GM04504 (cell line): ENCODE measurements at places on chromosomes 5 and 9.
A peak's percentile ranks its signal among the peaks of the same experiment; 100 is the strongest.

GRCh38 chr9:93697352-93698139 lies 121.2 kb downstream of the PHF2 start:
- no peak for DNase-seq

DNA sequence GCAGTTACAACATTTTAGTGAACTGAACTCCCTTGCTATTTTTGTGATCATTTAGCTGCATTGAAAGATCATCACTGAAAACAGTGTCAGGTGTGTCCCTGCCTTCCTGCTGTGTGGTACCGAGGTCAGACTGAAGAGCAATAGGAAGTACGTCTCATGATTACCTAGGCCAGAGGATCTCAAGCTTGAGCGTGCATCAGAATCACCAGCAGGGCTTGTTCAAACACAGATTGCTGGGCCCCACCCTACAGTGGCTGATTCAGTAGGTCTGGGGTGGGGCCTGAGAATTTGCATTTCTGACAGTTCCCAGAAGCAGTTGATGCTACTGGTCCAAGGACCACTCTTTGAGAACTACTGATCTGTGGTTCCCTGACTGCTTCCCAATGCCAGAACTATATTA lies 159.6 kb downstream of the ACTL7B start:
- no peak for DNase-seq

DNA sequence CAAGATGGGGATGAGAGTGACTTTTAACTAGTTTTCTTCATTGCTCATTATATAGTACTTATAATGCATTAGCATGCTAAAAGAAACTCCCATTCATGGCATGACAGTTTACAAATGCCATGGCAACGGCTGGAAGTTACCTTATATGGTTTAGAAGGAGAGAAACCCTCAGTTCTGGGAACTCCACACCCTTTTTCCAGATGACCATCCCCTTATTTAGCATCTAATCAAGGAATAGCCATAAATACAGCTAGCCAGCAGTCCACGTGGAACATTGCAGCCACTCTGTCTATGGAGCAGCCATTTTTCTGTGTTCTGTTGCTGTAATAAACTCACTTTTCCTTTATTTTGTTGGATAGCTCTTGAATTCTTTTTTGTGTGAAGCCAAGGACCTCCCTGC lies 1137.8 kb downstream of the CDH18 start:
- DNase-seq, result no peak

GRCh38 chr9:87766697-87767096 lies 40.8 kb downstream of the CTSL start:
- no peak for DNase-seq

DNA sequence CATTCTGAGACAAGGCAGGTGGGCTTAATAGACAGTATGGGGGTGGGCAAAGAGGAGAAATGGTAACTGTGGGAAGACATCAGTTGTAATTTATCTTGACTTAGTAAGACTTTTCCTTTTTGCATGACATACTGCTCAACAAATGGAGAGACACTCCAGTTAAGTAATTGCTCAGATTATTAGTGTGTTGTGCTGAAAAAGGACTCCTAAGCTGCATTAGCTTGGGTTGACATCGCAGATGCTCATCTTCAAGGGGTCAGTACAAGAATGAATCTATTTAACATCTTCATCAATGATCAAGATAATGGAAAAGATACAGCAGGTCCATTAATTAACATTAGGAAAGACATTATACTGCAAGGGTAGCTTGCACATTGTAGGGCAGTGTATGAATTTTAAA lies 181.1 kb upstream of the ELAVL2 start:
- DNase-seq, result no peak

DNA sequence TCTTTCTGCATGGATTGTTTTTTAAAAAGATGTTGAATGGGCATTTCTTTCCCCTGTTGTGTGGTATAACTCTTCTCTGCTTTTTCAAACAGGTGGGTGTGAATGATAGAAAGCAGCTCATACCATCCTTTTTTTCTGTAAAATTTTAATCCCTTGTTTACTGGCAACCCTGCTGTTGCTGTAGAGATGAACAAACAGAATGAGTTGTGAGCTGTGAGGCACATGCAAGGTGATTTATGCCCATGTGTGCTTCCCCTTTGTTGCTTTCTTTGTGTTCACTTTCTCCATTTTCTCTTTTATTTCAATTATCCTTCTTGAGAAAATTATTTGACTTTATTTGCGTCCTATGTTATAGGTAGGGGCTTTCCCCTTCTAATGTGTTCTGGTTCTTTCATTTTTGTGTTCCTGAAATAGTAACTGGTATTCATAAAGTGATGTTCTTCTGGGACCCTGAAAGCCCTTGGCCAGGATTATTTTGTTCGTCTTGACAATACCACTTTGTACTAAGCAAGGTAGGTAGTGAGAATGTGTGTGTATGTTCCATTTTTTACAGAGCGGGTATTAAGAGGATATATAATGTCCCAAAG lies 79.9 kb downstream of the AOPEP start:
- no peak for DNase-seq

GRCh38 chr5:12659686-12660085 lies 755.4 kb upstream of the CTNND2 start:
- DNase-seq, result no peak

- DNase-seq, result no peak
Measured at GRCh38 chr5:14127587-14127986, 15.6 kb upstream of the TRIO start.

GRCh38 chr5:61228691-61229280 lies 66.5 kb upstream of the SMIM15 start:
- DNase-seq, result no peak

- DNase-seq, result no peak
Measured at GRCh38 chr5:264338-264737, 7.1 kb upstream of the PDCD6 start.

GRCh38 chr5:137114529-137114928 lies 384.6 kb downstream of the SPOCK1 start:
- peak; percentile 14 for DNase-seq

GRCh38 chr5:168114444-168115017 lies 176.9 kb upstream of the WWC1 start:
- peak; percentile 34 for DNase-seq
